Activated T-helper 17 cell treated with anti-CD3 and anti-CD28 coated beads, Interleukin-2, amount 50 U/mL, for 72 hours (primary cell): ENCODE measurements at places on chromosomes 12 and 14.
A peak's percentile ranks its signal among the peaks of the same experiment; 100 is the strongest.

- ATAC-seq, result no peak
Observed at GRCh38 chr14:105160776-105161175, 7.8 kb downstream of the JAG2 start.

DNA sequence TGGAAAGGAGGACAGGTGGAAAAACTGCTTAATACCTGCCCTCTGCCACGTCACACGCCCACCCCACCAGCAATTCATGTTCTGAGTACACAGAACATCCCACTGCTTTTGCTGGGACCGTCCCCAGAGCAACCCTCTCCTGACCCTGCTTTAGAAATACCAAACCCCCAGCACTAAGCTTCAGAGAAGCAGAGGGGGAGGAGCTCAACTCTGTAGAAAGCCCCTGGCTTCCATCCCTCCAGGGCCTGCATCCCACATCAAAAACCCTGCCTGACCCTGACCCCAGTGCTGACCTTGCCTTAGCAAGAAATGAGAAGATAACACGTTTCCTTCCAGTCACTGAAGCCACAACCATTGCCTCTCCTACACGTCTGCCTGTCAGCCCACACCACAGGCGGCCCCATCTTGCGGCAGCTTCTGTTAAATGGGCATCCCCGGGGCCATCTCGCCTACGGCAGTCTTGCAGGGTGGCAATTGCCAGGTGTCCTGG, 19.7 kb downstream of the VDR start:
- ATAC-seq, result peak; percentile 86

GRCh38 chr14:93686268-93686667, 102.0 kb downstream of the PRIMA1 start:
- no peak for ATAC-seq

GRCh38 chr14:86166541-86166940, 636.6 kb downstream of the FLRT2 start:
- ATAC-seq, result no peak

DNA sequence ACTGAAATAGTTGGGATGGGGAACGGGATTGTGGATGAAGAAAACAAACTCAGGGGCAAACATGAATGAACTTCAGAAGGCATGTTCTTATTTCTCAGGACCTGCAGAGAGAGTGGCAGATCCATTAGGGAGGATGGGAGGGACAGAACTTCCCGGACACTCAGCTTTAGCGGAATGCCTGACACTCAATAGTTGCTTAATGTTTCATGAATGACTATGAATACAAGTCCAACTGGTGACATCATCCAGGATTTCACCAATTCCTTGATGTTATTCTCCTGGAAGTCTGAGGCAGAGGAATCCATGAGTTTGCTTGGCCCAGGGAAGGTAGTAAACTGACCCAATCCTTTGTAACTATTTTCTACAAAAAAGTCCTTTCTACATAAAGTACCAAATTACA, 37.8 kb upstream of the LRRC10 start:
- ATAC-seq, result no peak

DNA sequence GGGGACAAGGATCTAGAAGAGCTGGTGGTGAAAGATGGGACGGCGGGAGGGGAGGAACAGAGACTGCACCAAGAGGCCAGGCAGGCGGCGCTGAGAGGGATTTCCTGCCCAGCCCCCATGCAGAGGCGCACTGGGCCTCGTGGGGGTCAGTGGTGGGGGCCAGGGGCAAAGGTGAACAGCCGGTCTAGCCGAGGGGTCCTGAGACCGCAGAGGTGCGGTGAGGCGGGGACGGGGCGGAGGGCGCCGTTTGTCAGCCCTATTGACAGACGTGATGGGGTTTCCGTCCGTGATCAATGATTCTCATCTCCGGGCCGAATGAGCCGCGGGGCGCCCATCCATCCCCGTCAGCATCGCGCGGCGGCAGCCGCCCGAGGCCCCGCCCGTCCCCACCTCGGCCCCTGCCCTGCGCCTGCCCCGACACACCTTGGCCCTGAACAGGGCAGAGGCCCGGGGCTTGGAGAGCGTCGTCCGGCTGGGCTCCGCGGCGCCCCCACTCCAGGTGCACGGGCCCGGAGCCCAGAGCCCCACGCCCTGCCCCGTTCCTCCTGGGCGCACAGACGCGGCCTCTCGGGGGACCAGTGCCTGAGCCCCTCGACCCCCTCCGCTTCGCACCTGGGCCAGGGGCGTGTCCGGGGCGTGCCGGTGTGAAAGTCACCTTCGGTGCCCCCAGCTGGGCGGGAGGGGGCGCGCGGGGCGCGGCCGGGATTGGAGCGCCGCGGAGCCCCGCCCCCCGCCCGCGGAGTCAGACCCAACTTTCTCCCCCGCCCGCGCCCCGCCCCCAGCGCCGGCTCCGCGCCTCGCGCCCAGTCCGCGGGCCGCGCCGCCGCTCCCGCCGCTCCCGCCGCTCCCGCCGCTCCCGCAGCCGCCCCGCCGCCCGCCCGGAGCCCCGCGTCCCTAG, at the start of gene NXPH4:
Gene NXPH4 (plus strand): TSS at position 781 of the 898 bp plus-strand sequence. CDS start 176 bp downstream, outside the sequence.
- ATAC-seq, result peak; percentile 22

GRCh38 chr12:121795034-121795968, 1.8 kb upstream of the RHOF start:
- peak; percentile 25 for ATAC-seq

DNA sequence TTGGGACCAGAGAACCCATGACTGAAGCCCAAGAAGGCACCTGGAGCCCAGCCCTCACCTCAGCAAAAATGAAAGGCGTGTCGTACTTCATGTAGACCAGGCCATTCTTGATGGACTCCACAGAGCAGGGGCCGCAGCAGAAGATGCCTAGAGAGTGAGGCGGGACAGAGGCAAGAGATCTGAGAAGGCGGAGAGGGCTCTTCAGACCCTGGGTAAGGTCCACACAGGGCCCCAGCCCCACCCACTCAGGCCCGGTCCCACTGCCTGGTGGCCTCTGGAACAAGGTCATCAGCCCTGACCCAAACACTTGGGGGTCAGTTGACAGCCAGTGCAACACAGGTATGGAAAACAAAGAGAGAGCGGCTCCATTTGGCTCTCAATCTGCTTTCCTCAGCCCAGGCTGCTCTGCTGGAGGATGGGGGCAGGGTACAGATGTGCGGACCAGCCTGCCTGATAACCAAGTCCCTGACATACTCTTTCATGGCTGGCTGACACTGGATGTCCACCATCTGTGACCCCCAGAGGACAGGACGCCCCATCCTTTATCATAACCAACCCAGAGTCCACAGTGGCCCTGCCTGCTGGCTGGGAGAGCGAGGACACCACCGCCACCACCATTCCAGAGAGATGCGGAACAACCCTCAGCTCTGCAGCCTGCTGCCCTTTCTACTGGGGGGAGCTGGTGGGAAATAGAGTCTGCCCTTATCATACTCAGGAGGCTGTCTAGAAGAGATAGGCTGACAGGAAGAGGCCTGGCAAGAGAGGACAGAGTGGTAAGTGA, 6.9 kb downstream of the TGM1 start:
- ATAC-seq, result no peak

- no peak for ATAC-seq
Observed at GRCh38 chr12:6405963-6406362, 22.0 kb downstream of the LTBR start.

DNA sequence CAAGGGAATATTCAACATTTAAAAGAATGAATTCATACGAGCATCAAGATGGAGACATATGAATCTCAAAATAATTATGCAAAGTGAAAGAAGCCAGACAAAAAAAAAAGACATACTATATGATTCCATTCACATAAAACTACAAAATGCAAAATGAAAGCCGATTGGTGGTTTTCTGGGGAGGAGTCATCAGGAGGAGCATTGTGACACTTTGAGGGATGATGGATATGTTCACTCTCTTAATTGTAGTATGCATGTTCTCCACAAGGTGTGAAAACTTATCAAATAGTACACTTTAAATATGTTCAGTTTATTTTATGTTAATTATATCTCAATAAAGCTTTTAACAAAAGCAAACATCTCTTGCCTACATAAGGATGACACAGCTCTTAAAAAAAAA, 13.5 kb downstream of the OLR1 start:
- no peak for ATAC-seq

GRCh38 chr12:40000884-40001283, 105.0 kb downstream of the SLC2A13 start:
- no peak for ATAC-seq

DNA sequence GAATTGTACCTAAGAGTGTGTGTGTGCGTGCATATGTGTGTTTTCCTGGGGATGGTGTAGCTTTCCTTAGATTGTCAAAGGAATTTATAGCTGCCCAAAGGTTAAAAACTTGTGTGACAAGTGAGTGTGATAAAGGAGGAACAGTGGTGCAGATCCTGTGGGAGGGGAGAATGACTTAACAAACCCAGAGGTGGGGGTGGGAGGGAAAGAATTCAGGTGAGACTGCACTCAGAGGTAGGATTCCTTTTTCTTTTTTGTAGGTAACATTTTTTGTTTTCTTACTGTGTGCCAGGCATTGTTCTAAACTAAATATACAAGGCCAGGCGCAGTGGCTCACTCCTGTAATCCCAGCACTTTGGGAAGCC, 45.3 kb upstream of the SINHCAF start:
- ATAC-seq, result no peak

- ATAC-seq, result peak; percentile 87
Observed at GRCh38 chr12:68374307-68374982, 42.3 kb upstream of the MDM1 start.

DNA sequence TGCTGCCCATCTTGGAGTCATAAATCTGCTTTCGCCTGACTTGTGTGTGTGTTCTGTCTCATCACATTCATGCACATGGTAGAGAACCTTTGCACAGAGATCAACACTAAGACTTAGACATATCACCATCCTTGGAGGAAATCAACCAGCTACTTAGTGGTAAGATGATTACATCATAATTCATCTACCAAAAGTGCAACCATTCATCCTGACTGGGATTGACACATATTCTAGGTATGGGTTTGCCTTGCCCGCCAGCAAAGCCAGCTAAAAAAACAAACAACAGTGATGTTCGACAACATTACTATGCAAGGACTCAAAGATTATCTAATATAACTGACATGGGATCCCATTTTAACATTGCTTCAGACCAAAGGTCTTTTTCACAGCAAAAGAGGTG, 228.7 kb downstream of the NUAK1 start:
- ATAC-seq, result no peak

- ATAC-seq, result peak; percentile 84
Observed at GRCh38 chr12:12379831-12380730, 23.2 kb downstream of the BORCS5 start.

- no peak for ATAC-seq
Observed at GRCh38 chr12:6853626-6854025, 1.7 kb downstream of the USP5 start.
